Upper lobe of right lung (tissue), 1 donor: ENCODE measurements at places on chromosomes 13 and 19.

DNA sequence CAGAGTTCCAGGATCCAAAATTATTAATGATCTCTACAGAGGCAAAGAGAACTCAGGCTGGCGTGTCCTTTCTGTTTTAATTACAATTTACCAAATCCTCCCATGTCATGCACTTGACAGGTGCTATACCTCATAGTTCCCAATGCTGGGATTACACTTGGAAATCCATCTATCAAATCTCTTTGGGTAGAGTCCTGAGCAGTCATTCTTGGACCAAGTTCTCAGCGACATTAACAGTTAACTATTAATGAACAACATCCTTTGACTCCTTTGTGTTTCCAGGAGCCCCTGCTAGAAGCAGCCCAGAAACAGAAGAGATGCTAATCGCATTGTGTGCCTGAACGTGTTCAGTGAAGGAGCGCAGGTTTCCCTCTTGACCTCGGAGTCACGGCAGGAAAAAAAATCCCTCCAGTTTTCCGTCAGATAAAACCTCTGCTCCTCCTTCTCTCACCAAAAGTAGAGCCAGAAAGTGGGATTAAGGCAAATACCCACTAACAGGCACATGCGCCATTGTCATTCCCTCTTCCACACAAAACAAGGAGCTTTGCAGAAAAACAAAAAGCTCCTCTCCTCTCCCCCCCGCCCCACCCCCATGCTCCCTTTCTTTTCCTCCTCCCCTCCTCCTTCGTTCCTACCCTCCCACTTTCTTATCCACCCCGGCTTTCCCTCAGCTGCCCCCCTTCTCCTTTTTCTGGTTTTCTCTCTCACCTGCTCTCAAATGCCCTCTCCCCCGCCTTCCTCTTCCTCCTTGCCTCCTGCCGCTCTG is 224.7 kb downstream of the ZIC5 start:
- no peak for DNase-seq

GRCh38 chr13:42283574-42283973 is 11.6 kb downstream of the AKAP11 start:
- DNase-seq, result no peak

DNA sequence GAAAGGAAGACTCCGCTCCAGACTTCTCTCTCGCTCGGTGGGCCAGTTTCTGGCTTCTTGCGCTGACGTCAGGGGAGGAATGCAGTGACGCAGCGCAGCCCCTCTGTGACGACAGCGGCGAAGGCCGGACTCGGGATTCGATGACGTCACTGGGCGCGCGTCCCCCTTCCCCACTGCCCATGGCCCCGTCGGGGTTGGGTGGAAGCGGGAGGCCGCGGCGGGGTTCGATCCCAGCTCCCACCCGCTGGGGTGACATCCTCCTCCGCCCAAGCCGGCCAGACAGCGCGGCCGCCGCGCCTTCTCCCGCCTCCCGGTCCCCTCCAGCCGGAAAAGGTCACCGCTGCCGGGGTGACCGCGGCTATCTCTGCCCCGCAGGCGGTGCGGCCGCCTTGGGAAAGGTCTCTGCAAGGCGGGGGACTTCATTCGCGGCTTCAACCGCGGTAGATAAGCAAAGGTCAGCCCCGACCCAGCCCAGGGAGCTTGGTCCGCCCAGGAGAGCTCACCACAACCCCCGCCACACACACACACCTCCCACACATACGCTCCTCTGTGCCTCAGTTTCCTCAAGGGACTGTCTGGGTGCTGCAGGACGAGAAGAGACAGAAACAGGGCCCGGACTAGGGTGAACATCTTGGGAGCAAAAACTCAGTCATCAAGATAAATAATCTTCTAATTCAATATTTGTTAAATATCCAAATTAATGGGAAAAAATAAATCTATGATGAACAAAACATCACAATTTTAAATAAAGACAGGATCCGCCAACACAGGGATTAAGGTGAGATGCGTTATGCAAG is 844 bp upstream of the RFX1 start:
- peak; percentile 94 for DNase-seq

DNA sequence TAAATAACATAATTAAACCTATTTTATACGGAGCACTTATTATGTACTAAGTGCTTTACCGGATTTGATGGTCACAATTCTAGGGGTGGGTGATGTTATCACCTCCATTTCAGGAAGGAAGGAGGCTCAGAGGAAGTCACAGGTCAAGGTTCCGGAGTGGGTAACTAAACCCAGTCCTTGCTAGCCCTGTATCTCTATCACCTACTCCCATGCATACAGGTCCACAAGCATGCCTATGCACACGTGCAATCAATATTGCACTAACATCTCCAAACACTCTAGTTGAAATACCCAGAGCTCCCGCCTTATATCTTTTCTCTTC is 17.8 kb upstream of the FOSB start:
- DNase-seq, result no peak

GRCh38 chr19:16394111-16394510 is 69.5 kb downstream of the KLF2 start:
- DNase-seq, result no peak

DNA sequence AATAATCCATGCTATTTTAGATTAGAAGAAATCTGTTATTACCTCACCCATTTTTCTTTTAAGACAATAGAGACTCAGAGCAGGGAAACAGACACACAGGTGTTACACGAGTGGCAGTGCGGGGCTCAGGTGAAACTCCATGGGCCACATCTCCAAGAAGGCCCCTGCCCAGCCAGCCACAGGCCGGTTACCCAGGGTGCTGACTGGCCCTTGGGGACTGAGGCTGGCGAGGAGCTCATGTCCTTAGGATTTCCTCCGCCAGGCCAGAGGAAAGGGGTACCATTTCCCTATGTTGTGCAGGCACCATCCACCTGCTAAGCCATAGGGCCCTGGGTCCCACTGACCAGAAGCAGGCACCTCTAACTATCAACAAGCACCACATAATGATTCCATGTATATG is 10.6 kb downstream of the C19orf47 start:
- DNase-seq, result no peak

GRCh38 chr19:5706876-5707573 is 12.9 kb downstream of the LONP1 start:
- DNase-seq, result no peak

DNA sequence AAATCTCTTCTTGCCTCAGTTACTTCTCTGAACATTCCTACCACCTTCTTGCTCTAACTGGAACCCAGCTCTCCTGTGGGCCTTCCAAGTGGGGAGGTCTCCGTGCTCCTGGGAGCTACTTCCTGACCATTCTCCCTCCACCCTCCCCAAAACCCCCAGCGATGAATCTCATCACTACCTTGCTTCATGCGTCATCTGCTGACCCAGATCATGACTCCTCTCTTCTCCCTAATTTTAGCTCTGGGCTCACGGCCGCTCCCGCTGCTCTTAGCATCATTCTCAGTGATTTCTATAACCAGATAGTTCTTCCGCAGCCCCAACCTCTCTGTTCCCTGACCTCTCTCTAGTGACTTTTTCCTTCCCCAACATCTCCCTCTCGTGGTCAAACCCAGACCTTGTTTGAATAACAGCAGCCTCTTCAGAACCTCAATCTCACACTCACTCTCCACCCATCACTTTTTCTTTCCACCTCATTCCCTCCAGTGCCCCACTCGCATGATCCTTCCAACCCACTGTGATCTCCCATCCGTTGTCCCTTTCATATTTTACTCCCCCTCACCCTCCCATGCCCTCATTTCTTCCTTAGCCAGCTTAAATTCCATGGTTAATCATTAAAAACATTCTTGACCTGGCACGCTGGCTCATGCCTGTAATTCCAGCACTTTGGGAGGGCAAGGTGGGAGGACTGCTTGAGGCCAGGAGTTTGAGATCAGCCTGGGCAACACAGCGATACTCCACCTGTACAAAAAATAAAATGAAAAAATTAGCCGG is 21.8 kb downstream of the MRPS12 start:
- DNase-seq, result no peak

DNA sequence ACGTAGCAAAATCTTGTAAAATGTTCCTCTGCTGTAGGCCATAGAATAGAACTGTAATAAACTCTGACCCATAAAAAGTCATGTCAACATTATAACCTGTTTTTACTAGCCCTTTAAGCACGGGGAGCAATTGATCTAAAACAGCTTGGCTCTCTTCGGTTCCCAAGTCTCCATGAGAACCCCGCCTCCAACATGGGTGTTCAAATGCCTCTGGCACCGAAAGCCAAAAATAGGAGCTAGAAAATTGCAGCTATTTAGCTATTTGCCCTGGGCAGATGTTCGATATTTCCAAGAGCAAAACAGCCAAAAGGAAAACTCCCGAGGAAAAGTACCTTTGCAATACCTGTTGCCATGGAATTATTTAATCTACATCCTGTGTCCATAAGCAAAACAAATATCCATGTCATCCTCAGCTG is 563.1 kb downstream of the EFNB2 start:
- DNase-seq, result no peak

GRCh38 chr13:84417416-84417815 is 535.1 kb upstream of the SLITRK1 start:
- no peak for DNase-seq

DNA sequence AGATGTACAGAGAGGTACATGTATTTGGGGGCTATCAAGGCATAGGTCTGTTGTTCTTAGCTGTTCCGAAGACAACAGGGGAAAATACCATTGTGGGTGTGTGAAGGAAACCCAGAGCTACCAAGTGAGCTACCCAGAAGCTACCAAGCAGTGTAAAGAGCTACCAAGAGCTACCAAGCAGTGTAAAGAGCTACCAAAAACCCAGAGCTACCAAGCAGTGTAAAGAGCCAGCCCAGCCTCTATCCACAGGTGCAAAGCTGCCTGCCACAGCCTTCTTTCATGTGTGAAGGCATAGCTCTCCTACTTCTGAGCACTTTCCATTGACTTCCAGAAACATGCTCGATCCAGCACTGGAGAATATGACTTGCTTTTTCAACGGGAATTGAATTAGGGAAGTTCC is 145.7 kb downstream of the AKAP11 start:
- DNase-seq, result no peak

DNA sequence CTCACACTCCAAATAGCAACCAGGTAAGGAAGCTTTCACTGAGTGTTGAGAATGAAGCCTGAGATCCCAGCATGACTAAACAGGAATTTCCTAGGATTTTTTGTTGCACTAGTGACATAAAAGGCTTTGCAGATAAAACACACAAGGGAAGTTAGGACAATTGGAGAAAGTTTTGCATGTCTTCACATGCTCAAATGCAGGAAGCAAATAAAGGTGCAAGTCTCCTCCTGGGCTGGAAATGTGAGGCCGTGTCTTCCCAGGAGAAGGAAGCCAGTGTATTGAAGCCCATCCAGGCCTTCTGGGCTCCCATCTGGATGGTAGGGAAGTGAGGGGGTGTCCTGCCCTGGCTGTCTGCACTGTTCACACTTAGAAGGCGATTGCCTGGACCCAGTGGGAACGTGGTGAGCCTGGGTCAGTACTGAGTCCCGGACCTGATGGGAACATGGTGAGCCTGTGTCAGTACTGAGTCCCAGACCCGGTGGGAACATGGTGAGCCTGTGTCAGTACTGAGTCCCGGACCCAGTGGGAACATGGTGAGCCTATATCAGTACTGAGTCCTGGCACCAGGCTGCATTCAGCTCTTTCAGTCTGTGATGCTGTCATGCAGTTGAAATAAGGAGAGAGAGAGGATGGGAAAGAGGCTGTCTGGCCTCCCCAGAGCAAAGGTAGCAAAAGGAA is 38.7 kb downstream of the SIAH3 start:
- no peak for DNase-seq

GRCh38 chr13:69903081-69903480 is 204.5 kb upstream of the ATXN8OS start:
- DNase-seq, result no peak

DNA sequence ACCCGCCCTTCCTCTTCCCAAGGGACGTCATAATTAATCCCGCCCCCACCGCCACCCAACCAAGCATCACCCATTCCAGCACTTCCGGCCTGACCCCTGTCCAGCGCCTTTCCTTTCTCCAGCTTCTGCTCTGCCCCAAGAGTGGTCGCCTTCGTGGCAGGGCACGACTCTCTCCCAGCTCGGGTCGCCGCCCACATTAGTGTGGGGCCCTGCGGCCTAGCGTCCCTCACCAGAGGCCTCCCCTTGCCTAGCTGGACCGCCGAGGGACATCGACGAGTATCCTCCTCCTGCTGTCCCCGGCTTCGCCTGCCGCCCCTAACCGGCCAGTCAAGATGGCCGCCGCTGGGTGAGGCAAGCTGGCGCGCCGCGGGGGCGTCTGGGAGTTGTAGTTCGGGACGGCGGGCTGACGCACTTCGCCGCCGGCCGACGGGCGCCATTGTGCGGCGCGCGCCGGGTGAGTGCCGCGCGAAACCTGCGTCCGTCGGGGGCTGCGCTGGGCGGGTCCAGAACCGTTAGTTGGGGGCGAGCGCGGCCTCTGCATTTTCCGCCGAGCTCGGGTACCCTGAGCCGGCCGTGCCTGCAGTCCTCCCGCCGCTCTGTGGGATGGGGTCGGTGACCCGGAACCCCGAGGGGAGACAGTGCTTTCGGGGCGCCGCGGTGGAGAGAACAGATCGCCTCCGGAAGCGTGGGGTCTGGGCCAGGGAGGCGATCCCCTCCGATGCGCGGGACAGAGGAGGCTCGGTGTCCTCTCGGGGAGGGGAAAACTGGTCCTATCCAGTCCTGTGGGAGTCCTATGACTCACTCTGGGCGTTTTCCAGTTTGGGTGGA is at the start of gene ZNF274:
Gene ZNF274 (plus strand): TSS at position 73 of the 828 bp plus-strand sequence. CDS start 905 bp downstream, outside the sequence.
- DNase-seq, result peak; percentile 98

DNA sequence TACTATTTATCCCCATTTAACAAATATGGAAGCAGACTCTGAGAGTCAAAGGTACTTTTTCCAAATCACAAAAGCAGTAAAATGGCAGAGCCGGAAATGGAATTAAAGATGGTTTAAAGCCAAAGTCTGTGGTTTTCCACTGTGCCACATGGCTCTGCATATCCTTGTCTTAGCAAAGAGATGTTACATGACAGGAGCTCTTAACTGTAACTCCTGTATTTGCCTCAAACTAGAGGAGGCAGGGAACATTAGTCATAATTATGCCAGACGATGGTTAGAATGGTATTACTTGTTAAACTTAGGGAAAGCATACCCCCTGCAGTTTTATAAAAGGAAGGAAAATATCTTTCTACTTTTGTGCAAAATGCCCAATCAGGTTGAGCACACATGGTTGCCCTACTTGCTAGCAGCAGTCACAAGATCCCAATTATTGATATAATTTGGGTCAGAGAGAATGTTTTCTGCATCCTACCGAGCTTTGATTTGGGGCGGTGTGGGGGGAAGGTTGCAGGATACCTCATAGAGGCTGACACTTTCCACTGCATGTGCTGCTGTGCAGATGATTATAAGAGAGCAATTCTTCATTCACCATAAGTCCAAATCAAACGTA is 42.0 kb upstream of the MAB21L1 start:
- DNase-seq, result no peak

- no peak for DNase-seq
Measured at GRCh38 chr19:9627856-9628255, 6.8 kb upstream of the ZNF561 start.

- DNase-seq, result no peak
Measured at GRCh38 chr13:21949818-21950429, 279.1 kb downstream of the FGF9 start.

GRCh38 chr13:49265822-49266221 is 18.1 kb downstream of the CDADC1 start:
- DNase-seq, result no peak
